ENCODE measurements at places on chromosomes 4 and X.

GRCh38 chr4:183337349-183337748, 15.1 kb upstream of the CLDN24 start:
- no peak for DNase-seq

- no peak for DNase-seq
These were observed 53.0 kb upstream of the GABRA2 start for GRCh38 chr4:46442963-46443362.

- DNase-seq: no peak
These were observed 174.7 kb upstream of the RPL34 start for GRCh38 chr4:108445716-108446115.

DNA sequence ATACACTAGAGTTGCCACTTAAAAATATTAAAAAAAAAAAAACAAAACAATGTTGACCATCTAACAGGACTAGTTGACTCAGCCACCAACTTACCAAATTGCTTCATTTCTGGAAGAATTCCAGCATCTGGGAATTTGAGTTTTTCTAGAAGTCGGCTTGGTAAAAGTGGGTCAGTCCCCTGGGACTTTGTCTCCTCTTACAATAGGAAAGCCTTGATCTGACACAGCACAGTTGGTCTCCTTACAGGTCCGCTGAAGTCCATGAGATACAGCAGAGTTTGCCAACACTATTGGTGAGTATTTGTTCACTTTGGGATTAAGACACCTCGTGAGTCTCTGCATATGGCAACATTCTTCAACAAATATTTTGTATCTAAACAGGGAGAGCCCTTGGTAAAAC, 18.2 kb upstream of the DDIT4L start:
- DNase-seq: no peak

- no peak for DNase-seq
These were observed 29.7 kb downstream of the OFD1 start for GRCh38 chrX:13764281-13764680.

DNA sequence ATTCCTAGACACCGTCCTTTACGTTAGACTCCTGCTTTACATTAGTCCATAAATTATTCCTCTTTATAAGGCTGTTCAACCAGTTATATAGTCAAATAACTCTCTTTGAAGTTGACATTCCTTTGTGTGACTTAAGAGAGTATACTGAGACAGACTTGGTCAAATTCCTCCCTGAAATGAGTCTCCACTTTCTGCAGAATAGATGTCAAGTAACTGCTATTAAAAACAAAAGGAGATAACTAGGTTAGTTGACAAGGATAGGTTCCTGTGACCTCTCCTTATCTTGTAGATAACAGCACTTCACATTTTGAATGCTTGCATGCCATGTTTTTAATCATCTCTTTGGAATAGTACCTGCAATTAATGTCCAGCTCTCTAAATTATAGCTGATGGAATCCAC, 5.7 kb downstream of the GUCY1A1 start:
- DNase-seq: no peak

- no peak for DNase-seq
These were observed 72.0 kb downstream of the JAKMIP1 start for GRCh38 chr4:6128221-6128850.

DNA sequence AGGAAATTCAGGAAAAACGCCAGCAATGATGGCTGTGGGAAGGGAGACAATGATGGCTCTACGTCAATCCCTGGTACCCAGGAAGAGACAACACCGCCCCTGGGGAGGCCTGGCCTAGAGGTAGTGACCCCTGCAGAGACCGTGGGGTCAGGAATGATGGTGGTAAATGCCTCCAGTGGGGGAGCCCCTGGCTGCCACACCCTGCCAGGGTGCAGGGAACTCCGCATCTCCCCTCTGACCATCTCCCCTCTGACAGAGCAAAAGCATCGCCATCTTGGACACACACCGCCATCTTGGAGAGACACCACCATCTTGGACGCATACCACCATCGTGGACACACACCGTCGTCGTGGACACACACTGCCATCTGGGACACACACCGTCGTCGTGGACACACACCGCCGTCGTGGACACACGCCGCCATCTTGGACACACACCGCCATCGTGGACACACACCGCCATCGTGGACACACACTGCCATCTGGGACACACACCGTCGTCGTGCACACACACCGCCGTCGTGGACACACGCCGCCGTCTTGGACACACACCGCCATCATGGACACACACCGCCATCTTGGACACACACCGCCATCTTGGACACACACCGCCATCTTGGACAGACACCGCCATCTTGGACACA, 9.9 kb downstream of the ASMTL start:
- DNase-seq: no peak
